Psoas muscle (tissue), 8 donors: ENCODE measurements at places on chromosomes 1 and 21. TPM values are rescaled to one million over a fixed set of nuclear protein-coding genes. Genes with fewer than 3 reads are reported as not detected.

DNA sequence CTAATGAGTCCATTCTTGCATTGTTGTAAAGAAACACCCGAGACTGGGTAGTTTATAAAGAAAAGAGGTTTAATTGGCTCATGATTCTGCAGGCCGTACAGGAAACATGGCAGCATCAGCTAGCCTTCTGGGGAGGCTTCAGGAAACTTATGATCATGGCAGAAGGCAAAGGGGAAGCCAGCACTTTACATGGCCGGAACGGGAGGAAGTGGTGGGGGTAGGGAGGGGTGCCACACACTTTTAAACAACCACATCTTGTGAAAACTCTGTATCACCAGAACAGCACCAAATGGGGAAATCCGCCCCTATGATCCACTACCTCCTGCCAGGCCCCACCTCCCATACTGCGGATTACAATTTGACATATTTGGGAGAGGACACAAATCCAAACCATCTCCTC, 43.9 kb downstream of the NOS1AP start:
- DNase-seq: no peak

DNA sequence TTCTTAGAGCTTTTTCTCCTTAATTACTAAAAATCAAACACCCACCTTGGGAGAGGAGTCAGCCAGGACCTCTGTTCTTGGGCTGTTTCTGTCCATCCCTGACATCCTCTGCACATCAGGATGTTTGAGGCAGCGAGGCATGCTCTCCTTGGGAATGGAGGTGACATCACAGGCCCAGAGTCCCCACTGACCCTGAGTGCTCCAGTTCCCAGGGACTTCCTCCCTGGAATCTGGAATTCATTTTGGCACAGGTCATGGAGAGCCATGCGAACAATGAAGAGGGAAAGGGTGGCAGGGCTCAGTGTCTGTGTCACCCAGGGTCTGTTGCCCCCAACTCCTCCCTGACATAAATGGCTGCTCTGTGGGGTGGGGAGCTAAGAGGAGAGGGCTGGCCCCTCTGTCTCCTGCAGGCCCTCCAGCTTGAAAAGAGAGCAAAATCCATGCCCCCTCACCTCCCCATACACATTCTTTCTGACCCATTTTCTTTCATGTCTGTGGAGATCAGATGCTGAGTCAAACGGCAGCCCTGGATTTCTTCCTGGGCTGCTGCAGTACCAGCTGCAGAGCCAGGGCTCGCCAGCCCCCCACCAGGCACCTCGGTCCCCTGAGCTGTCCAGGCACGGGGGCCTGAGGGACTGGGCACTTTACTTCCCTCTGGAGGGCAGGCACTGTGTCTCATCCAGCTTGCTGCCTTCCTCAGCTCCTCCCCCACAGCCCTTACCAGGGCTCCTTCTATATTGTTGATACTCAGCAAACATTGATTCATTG, 102.0 kb downstream of the NMNAT2 start:
- no peak for DNase-seq

- DNase-seq: no peak
Observed at GRCh38 chr1:56511364-56511763, 68.0 kb downstream of the PLPP3 start.

DNA sequence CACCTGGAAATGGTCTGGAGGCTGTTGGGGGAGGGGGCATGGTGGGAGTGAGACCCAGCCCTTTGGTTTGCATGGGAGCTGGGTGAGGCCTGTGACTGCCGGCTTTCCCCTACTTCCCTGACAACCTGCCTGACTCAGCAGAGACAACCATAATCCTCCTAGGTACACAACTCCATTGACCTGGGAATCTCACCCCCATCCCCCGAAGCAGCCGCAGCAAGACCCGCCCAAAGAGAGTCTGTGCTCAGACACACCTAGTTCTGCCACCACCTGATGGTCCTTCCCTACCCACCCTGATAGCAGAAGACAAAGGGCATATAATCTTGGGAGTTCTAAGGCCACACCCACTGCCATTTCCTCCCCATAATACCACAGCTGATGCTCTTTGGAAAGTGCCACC, 168.6 kb downstream of the GIPC2 start:
- no peak for DNase-seq

GRCh38 chr1:7110321-7110720, 325.1 kb downstream of the CAMTA1 start:
- DNase-seq: no peak

GRCh38 chr1:21663951-21664805, 5.0 kb downstream of the RAP1GAP start:
- no peak for DNase-seq

Gene HPCAL4
- polyA plus RNA-seq: 3.2 TPM

Gene FOXO6
- 0.42 TPM for polyA plus RNA-seq
